ENCODE measurements at places on chromosomes 16 and 17.

DNA sequence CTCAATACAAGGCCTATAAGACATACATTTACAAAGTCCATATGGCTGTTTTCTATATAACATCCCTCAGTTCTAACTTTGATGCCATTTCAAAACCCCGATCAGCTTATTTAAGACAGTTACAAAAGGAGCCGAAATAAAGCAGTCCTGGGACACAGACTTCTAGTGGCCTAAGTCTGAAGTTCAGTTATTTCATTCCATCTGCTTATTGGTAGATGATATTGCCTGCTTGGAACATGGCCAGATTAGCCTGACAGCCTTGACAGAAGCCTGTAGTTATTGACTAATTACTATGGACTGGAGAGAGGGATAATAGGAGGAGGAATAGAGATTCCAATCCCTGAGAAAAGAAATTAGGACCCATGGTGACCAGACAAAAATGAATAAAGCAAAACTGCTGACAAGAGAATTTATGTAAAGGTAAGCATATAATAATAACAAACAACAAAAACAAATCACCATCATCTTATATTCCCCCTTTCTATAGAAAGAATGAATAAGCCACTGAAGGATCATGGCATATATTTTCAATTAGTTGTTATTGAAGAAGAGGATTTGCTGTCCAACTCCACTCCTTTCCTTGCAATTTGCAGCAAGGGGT lies 206.3 kb upstream of the TOM1L1 start:
- DNase-seq, result no peak

- peak; percentile 36 for DNase-seq
These were observed 34.8 kb upstream of the FBXO47 start for GRCh38 chr17:39001703-39002637.

DNA sequence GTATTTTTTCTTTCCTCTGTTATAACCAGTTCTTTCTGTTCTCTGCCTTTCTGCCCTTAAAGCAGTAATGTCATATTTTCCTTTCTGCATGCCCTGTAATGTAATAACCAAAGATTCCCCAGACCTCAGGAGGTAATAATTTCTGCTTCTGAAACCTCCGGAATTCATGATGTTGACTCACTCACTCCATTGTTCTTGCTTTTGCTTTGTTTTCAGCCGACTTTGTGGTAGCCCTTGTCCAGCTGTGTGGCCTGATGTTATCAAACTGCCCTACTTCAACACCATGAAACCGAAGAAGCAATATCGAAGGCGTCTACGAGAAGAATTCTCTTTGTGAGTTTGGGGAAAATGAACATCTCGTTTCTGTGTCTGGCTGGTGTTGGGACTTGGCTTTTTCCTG lies 55.9 kb downstream of the CDK12 start:
- no peak for DNase-seq

DNA sequence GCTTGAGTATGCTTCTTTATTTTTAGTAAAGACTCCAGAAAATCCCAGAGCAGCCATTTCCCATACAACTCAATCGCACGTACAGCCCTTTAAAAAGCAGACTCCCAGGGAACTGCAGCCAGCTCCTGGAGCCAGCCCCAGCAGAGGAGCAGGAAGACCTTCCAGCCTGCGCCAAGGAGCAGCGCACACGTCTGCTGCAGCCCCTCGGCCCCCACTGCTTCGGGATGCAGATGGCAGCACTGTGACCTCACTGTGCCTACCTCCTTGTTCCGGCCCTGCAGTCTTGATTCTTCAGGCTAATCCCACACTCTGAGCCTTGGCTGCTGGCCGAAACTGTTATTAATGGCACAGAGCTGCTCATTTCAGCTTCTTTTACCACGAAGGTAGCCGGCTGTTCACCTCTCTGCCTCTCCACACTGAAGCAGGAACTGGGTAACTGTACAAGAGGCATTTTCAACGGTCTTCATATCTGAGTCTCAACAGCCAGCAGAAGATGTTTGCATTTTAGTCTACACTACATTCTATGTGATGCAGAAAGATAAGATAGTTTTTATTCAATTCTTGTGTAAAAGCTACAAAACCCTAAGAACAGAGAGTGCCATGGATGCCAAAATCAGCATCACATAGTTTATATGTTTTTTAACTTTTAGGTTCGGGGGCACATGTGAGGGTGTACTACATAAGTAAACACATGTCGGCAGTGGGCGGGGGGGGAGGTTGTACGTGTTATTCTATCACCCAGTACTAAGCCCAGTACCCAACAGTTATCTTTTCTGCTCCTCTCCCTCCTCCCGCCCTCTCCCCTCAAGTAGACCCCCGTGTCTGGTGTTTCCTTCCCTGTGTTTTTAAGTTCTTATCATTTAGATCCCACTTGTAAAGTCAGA lies 130.9 kb downstream of the ANKRD11 start:
- DNase-seq, result peak; percentile 69

DNA sequence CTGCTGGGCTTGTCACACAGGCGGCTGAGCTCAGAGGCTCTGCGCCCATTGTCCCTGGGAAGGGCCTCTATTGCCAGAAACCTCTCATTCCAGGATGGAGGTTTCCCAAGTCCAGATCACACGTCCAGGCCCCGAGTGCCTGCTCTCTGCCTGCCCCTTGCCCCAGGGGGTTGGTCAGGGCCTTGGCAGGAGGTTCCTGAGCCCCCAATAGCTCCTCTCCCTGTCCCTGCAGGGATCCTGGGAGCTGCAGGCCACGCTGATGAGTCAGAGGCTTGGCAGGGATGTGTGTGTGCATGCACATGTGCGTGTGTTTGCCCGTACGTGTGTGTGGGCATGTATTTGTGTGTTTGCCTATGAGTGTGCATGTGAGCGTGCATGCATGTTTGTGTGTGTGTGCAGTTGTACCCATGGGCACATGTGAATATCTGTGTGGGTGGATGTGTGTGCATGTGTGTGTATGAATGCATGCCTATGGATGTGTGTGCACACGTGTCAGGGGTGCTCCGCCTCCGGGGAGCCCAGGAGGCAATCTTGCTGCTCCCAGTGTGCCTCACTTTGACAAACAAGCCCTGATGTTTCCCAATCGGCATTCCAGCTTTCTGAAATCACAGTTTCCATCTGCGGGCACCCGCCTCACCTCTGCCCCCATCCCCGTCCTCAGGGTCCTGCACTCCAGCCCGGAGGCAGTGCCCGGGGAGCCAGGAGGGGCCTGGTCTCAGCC lies 98.4 kb upstream of the GSE1 start:
- no peak for DNase-seq

- DNase-seq, result no peak
These were observed 65.4 kb upstream of the ADAMTS18 start for GRCh38 chr16:77500286-77500598.

DNA sequence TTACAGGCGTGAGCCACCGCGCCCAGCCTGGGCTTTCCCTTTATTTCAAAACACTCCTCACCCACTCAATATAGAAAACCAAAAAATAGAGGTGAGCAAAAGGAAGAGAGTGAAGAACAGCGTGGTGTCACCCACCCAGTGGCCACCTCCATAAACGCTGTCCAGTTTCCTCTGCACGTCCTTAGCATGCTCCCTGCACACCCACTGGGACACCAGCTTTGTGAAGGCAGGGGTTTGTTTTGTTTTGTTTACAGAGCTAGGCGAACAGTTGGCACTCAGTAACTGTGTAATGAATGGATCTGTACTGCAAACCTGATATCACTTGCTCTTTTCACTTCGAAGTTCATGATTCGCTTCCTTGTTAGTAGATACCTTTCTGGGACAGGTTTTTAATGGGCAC lies 73.0 kb downstream of the PRKCB start:
- no peak for DNase-seq

GRCh38 chr17:72677108-72677507 lies 415.4 kb downstream of the SLC39A11 start:
- DNase-seq, result no peak

GRCh38 chr16:21167360-21167759 lies 8.9 kb downstream of the LDAF1 start:
- no peak for DNase-seq

GRCh38 chr17:75774991-75775668 lies 9.5 kb upstream of the UNK start:
- DNase-seq, result no peak

- no peak for DNase-seq
These were observed 21.9 kb upstream of the FAAP100 start for GRCh38 chr17:81573794-81574642.
